Colonic mucosa (tissue), 4 donors: ENCODE measurements at places on chromosomes 2 and 18. TPM values are rescaled to one million over a fixed set of nuclear protein-coding genes. Genes with fewer than 3 reads are reported as not detected.

FEV gene
- 2.9 TPM for total RNA-seq

TMEM198 gene
- total RNA-seq = 2.9 TPM

ANKRD12 gene
- total RNA-seq = 55.7 TPM

REG3G gene
- total RNA-seq = not detected

CYS1 gene
- 0.52 TPM for total RNA-seq

SERPINB4 gene
- not detected for total RNA-seq

UGT1A7 gene
- total RNA-seq = 3.1 TPM

PAX8 gene
- 1.1 TPM for total RNA-seq

ANKRD30B gene
- total RNA-seq = 0.32 TPM

KCNG2 gene
- not detected for total RNA-seq

TLX2 gene
- 0.40 TPM for total RNA-seq

DNA sequence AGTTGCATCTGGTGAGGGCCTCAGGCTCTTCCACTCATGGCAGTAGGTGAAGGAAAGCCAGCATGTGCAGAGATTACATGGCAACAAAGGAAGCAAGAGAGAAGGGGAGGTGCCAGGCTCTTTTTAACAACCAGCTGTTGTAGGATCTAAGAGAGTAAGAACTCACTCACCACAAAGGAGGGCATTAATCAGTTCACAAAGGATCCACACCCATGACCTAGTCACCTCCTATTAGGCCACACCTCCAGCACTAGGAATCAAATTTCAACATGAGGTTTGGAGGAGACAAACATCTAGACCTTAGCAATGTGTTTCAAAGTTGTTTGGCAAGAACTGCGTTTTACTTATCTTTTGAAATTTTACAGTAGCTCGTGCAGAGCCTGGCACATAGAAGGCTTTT, 20.5 kb upstream of the REG3A start:
- no peak for DNase-seq

DNA sequence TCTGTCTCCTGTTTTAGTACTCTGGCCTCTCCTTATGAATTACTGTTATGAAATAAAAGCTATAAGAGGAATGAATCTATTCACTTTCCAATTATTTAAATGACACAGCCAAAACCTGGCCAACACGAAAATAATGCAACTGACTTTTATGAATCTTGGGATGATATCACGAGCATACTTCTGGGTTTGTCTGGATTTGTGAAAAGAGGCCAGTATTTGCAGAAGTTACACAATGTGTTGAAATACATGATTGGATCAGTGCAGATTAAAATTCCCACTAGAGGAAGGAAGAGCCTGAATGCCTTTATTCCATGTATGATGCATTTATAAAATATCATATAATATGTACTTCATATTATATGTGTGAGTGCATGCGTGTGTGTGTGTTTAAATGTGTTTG, 418.2 kb downstream of the GRB14 start:
- no peak for DNase-seq

DNA sequence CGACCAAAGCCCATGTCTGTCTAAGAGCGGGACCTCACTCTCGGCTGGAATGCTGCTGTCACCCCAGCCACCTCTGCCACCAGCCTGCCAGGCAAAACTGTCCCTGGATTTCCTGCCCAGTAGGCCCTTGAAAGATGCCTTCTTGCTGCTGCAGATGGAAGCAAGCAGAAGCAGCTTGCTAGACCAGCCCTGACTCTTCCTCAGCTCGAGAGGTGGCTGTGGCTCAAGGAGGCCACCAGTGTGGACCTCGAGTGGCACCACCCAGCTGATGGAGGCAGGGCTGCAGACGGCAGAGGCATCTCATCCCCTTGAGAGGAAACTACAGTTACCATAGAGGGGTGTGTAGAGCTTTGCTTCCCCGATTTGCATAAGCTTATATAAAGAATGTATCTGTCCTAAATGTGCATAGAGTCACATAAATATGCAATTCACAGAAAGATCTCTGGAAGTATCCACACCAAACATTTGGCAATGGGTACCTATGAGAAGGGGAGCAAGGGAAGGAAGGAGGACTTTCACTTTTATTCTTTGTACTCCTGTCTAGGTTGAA, 20.6 kb downstream of the ADCY3 start:
- DNase-seq = no peak

DNA sequence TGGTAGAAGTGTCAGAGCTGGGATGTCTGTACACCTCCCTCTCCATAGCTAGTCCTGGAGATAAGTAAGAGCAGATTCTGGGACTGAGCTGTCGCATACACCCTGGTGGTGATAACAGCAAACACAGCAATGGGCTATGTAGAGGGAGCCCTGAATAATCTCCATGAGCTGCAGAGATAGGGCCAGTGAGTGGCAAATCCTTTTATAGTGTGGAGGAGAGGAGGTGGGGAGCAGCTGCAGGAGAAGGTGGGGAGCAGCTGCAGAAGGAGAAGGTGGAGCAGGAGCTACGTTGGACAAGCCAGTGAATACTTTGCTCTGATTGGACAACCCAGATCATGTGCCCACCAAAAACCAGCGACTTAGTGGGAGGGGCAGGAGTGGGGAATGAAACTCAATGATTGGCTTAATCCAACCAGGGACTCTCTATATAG, 85.5 kb downstream of the TMEM247 start:
- no peak for DNase-seq

DNA sequence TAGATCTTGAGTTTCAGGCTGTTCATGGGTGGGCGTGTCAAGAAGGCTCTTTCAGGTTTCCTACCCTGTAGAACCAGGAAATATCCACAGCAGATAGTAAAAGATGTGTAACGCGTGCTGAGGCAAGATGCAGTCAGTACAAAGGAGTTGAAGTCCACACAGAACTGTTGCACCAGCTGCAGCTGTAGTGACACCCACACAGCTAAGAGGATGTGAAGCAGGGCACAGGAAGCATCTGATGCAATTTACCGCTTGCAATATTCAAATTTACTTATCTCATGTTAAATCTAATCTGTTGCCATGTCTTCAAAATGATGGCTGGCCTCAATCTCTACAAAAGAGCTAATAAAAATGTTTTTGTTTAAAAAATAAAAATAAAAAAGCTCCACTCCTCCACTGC, 132.8 kb downstream of the ARHGAP15 start:
- no peak for DNase-seq

DNA sequence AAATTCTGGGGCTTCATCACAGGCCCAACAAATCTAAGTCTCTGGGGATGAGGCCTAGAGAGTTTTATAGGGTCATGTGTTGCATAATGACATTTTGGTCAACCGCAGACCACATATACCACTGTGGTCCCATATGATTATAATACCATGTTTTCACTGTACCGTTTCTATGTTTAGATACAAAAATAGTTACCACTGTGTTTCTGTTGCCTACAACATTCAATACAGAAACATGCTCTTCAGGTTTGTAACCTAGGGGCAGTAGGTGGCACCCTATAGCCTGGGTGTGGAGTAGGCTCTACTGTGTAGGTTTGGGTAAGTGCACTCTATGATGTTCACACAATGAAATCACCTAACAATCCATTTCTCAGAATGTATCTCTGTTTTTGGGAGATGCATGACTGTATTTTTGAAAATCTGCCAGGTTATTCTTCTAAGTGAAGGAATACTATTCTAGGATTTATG, 485.2 kb downstream of the PTPRM start:
- DNase-seq = no peak

DNA sequence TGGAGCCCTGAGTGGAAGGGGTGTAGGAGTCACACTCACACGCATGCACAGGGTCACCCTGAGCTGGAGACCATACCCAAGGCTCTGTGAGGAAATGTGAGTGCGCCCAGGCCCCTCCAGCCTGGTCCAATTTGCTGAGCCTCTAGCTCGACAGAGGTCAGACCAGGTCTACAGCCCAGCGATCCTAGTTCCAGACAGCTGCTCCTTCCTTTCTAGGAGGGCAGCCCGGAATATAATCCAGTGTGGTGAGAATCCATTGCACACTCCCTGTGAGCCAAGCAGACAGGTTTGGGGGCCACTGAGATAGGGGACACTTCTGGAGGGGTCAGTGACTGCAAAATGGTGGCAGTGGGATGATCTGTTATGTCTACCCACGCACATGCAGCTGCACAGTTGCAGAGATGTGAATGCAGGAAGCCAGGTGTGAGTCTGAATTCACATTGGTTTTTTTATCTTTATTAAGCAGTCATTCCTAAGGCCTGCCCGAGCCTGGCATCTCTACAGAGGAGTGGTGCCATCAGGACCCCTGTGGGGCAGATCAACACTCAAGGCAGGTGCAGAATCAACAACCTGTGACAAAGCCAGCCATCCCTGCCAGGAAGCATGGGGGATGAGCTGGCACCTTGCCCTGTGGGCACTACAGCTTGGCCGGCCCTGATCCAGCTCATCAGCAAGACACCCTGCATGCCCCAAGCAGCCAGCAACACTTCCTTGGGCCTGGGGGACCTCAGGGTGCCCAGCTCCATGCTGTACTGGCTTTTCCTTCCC, at the start of gene GPR148:
Gene GPR148 (plus strand): TSS at position 522 of the 768 bp plus-strand sequence. CDS start 82 bp downstream, at position 604.
- no peak for DNase-seq

- DNase-seq = no peak
Measured at GRCh38 chr18:54303408-54303807, 34.1 kb downstream of the POLI start.

- DNase-seq = no peak
Measured at GRCh38 chr2:208415897-208416296, 9.3 kb downstream of the PTH2R start.

DNA sequence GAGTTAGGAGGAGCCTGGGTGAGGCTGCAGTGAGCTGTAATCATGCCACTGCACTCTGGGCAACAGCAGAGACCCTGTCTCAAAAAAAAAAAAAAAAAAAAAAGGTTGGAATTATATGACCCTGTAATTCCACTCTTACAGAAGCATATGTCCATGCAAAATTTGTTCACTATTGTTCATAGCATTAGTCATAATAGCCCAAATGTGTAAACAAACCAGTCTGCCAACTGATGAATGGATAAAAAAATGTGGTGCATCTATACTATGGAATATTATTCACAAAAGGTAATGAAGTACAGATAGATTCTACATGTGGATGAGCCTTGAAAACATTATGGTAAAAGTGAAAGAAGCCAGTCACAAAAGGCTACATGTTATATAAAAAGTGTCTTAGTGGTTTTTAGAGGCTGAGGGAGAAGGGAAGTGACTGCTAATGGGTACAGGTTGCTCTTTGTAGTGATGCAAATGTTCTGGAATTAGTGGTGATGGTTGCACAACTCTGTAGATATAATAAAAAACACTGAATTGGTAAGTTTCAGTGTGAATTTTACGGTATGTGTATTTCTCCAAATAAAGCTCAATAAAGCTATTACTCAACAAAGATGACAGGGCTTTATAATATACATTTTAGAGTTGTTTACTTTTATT, 9.4 kb downstream of the COA5 start:
- DNase-seq = no peak

DNA sequence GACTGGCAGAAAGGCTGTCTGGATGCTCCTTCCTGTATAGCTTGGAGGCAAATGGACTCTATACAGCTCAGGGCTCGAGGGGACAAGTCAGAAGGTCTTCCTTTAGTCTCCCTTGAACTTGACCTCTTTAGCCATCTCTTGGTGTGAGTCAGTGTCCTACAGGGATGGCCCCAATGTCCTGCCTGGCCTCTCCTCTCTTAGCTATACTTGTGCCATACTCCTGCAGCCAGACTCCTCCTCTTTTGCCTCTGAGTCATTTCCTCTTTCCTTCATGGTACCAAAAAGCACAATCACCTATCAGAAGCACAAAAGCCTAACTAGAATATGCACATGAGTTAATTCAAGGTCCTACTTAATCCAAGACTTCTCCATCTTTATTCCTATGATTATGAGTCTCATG, 112.7 kb downstream of the XRCC5 start:
- no peak for DNase-seq

- no peak for DNase-seq
Measured at GRCh38 chr2:195390686-195391321, 266.2 kb upstream of the SLC39A10 start.

DNA sequence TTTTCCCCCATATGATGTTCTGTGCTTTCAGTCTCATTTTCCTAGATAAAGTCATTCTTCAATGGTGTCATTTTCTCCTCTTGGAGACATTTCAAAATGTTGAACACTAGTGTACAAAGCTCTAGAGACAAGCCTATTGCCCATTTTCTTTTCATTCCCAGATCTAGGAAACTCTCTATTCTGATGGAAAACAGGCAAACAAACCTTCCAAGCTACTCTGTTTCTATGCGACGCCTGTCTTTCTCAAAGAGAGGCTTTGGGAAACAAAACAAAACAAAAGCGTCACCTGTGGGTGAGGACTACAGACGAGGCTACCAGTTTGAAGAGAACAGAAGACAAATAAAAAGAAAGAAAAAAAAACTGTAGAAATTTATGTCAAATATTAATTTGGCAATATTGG, 311.0 kb downstream of the CBLN2 start:
- DNase-seq = no peak

GRCh38 chr18:59270689-59271257, 2.5 kb downstream of the RAX start:
- no peak for DNase-seq

DNA sequence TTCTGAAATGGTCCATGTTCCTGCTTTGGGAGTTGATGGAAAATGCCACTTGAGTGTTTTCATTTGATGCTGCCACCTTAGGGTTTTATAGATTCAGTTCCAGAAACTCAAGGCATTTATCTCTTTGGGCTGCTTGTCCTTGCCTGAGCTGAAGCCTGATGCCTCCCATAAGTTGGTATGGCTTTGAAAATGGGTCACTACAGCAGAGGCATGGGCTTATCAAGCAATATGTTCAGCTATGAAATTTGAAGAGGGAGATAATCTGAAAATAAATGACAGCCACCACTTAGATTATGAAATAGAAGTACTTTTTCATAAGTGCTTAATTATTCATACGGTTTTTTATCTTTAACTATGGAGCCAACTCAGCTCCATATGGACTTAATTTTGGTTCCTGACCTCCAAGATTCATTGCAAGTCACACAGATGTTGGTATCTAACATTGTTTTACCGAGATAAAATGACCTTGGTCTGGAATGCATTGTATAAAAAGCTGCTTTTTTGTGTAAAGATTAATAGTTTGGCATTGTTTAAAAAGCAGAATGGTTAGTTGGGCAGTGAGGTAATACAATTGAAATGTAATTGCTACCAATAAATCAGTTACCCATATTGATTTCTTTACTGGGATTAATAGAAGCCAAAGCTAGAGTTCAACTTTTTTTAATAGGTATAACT, 4.5 kb downstream of the SLC14A1 start:
- DNase-seq = no peak

GRCh38 chr18:13261661-13262357, 43.2 kb downstream of the LDLRAD4 start:
- DNase-seq = no peak

GRCh38 chr2:159176555-159176954, 109.9 kb downstream of the WDSUB1 start:
- DNase-seq = no peak

DNA sequence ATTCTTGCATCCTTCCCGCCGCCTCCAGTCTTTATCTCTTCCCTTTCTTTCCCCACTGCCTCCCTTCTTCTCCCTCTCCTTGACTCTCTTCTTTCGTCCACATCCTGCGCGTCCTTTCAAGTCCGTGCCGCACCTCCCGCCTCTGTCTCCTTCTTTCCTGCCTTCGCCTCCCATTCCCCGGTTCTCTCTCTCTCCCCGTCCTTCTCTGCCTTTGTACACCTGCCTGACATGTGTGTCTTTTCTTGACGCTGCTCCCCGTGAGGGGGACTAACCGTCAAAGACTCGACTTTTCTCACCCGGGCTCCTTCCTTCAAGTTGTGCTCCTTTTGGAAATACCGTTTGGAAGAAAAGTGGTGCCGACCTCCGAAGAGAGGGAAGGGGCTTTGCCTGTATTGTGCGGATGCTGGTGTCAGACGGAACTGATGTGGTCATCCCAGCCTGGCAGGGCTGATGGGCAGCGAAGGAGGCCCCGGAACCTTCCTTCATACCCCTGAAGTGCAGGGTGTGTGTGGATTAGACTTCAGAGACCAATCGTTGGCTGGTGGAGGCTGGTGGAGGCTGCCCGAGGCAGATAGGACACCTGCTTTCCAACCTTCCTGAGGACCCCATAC, 879 bp downstream of the TMEM178A start:
- no peak for DNase-seq
